ENCODE measurements at places on chromosomes 2 and 18. TPM values are rescaled to one million over a fixed set of nuclear protein-coding genes. Genes with fewer than 3 reads are reported as not detected.

The MIB1 gene
- total RNA-seq = 82.3 TPM

The IMP4 gene
- total RNA-seq = 145 TPM

The DYNAP gene
- total RNA-seq = not detected

The CNGA3 gene
- under 0.01 TPM for total RNA-seq

The ATP8B1 gene
- total RNA-seq = 20.8 TPM

The GKN2 gene
- total RNA-seq = not detected

The BMP10 gene
- total RNA-seq = not detected

The CFC1 gene
- not detected for total RNA-seq

The SCG2 gene
- 0.13 TPM for total RNA-seq

The SLC9A4 gene
- 0.13 TPM for total RNA-seq
